ENCODE measurements at places on chromosomes 12 and 14.

GRCh38 chr12:27672643-27673042 is 23.6 kb upstream of the REP15 start:
- DNase-seq: no peak

DNA sequence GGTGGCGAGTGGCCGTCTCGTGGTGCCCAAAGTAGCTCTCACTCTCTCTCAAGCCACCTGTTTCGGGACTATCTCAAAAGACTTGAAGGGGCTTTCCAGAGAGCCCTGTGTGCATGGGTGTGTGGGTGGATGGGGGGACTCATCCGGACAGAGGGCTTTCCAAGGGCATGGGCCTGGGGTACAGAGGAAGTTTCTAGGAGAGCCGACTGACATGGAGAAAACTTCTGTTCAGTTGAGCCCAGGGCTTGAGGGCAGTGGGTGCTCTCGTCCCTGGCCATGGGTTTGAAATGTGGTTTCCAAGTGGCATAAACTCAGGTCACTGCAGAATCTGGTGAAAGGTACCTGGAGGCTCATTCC is 47.4 kb upstream of the MEG3 start:
- no peak for DNase-seq

GRCh38 chr14:66508547-66508845 is 549 bp downstream of the GPHN start:
- DNase-seq: no peak

GRCh38 chr12:113242026-113242418 is 20.8 kb downstream of the TPCN1 start:
- DNase-seq: no peak

- no peak for DNase-seq
Observed at GRCh38 chr14:61716956-61717355, 21.6 kb downstream of the HIF1A start.

Data from SIG-M5 (cell line).